C1 segment of cervical spinal cord (tissue), 14 donors: ENCODE measurements at places on chromosomes 4 and X.
A peak's percentile ranks its signal among the peaks of the same experiment; 100 is the strongest.

DNA sequence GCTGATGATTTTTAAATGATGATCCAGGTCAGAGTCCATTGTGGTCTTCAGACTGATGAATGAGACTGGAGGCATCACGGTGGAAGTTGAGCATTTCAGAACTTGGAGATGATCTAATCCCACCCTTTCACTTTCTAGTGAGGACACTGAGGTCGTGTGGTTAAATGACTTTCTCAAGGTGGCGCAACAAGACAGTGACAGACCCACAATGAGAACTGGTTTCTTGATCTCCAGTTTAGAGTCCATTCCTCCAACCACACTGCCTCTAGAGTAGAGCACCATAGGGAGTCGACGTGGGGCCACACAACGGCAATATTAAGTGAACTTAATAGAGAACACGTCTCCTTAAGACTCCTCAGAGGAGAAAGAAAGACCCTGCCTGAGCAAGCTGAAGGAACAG is 381.0 kb downstream of the UNC5C start:
- DNase-seq, result no peak

GRCh38 chr4:81179326-81179725 is 35.7 kb downstream of the PRKG2 start:
- no peak for DNase-seq

- no peak for DNase-seq
Observed at GRCh38 chr4:183558873-183559272, 54.0 kb downstream of the ING2 start.

- no peak for DNase-seq
Observed at GRCh38 chrX:106730401-106730800, 3.9 kb downstream of the RNF128 start.

- no peak for DNase-seq
Observed at GRCh38 chr4:1230971-1231636, 17.8 kb downstream of the CTBP1 start.

DNA sequence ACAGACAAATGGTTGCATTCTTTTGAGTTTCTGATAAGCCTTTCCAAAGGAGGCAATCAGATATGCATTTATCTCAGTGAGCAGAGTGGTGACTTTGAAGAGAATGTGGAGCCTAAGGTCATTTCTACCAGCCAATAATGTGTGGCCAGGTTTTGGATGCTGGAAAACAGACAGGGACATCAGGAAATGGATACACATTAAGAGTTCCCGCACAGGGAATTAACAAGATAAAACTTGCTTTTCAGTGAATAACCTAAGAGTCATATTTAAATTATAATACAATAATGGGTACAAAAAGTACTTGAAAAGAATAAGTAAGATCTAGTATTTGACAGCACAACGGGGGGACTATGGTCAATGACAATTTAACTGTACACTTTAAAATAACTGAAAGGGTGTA is 492.3 kb upstream of the FAM241A start:
- no peak for DNase-seq

DNA sequence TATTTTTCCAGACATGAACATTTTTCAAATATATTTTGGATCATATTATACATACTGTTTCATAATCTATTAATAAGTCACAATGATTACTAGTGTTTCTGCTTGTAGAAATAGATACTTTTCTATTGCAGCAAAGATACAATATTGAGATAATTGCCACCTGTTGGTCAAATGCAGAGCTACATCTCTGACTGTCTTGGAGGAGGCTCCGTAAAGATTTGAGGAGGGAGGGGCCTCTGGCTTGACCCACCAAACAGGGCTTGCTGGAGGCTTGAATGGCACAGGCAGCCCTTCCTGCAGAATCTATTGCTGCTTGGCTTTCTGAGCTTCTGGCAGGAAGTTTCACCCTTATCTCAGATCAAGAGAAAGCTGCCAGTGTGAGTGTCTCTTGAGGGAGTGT is 99.3 kb upstream of the ARMCX2 start:
- DNase-seq, result no peak

DNA sequence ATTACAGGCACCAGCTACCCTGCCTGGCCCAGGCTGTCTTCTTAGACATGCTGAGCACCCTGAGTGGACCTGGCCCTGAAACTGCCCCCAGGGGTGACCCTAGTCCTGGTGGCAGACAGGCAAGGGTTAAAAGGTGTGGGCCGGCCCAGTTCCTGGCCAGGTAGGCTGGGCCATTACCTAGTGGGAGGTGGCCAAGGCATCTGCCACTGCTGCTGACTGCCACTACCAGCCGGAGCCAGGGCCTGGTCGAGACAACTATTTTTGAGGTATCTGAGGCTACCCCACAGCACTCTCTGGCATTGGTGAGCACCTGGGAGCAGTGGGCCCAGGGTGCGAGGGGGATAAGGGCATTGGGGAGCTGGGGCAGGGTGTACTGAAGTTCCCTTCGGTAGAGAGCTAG is at the start of gene CCDC120:
Gene CCDC120, plus strand, starts transcription at position 206 of the 400 bp plus-strand sequence. CDS start 3,043 bp downstream, outside the sequence.
- DNase-seq, result no peak

DNA sequence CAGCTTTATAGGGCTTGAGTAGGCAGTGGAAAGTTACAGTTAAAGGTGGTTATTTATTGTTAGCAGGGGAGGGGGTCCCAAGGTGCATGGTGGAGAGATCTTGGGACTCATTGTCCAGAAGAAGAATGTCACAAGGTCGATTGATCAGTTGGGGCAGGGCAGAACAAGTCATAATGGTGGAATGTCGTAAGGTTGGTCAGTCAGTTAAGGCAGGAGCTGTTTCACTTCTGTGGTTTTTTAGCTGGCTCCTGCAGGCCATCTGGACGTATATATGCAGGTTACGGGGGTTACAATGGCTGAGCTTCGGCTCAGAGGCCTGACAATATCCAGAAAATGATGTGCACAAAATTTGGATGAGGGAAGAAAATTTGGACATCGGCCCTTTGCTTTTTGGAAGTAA is 7.1 kb downstream of the OFD1 start:
- no peak for DNase-seq

DNA sequence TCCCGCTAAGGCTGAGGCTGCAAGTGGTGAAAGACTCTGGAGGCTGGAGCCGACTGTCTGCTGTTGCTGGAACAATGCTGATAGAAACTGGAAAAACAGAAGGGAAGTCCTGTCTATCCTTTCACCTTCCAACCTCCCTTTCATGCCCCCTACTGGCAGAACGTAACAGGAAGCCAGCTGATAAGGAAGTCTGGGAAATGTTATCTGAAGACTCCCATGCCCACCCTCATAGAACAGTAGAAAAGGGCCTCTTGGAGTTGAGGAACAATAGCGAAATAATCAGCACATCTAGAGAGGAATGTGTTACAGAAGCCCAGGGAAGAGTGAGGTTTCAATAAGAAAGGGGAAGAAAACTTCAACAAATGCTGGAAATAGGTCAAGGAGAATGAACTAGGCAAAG is 117.1 kb upstream of the DKK2 start:
- no peak for DNase-seq

GRCh38 chr4:47837908-47838294 is at the start of gene CORIN:
Gene CORIN, minus strand, starts transcription at chr4:47838067. Its CDS starts 118 bp downstream, at chr4:47837949.
- no peak for DNase-seq

- no peak for DNase-seq
Observed at GRCh38 chr4:40557736-40558135, 71.9 kb downstream of the RBM47 start.

DNA sequence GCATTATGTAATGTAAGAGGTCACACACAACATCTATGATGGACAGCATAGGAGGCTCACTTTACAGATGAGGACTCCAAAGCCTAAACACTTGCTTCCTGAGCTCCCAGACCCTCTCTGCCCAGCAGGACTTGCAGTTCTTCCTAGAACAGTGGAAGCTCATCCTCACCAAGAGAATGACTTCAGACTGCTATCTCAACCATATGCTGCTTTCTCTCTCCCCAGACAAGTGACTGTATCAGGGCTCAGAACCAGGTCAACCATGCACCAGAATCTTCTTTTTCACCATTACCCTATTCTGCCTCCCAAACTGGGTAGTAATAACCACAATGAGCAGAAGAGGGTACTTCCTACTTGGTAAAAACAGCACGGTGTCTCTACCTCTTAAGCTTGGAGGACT is 12.2 kb downstream of the RNF150 start:
- no peak for DNase-seq

GRCh38 chr4:145755802-145756201 is 75.9 kb downstream of the C4orf51 start:
- DNase-seq, result no peak

DNA sequence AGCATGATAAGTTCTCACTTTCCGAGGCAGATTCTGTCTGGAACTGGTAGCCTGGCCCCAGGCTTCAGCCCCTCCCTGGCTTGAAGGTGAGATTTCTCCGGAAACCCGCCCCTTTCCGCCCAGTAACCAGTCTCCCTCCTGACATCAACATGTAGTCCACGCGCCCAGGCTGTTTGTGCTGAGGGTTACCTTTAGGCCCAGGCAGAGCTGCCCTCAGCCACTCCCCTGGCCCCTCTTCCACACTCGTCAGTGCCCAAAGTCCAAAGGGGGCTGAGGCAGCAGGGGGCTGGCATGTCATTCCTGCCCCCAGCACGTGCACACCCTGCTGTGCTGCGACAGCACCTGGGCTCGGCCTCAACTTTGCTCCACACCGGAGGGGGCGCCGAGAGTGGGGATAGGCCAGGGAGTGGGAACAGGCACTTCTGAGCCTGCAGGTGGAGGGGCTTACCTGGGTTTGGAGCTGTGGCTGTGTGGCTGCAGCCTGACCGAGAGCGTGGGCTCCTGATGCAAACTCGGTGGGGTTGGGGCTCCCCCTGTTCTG is 69.5 kb upstream of the ANK2 start:
- no peak for DNase-seq

DNA sequence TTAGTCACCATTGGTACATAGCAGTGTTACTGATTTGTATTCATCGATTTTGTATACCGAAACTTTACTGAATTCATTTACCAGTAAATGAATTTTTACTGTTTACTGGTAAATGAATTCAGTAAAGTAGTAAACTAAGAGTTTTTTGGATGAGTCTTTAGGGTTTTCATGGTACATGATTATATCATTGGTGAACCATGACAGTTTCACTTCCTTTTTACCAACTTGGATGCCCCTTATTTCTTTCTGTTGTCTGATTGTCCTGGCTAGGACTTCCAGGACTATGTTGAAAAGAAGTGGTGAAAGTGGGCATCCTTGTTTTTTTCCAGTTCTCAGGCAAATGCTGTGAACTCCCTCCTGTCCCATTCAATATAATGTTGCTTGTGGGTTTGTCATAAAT is 494.9 kb downstream of the GALNTL6 start:
- DNase-seq, result no peak

DNA sequence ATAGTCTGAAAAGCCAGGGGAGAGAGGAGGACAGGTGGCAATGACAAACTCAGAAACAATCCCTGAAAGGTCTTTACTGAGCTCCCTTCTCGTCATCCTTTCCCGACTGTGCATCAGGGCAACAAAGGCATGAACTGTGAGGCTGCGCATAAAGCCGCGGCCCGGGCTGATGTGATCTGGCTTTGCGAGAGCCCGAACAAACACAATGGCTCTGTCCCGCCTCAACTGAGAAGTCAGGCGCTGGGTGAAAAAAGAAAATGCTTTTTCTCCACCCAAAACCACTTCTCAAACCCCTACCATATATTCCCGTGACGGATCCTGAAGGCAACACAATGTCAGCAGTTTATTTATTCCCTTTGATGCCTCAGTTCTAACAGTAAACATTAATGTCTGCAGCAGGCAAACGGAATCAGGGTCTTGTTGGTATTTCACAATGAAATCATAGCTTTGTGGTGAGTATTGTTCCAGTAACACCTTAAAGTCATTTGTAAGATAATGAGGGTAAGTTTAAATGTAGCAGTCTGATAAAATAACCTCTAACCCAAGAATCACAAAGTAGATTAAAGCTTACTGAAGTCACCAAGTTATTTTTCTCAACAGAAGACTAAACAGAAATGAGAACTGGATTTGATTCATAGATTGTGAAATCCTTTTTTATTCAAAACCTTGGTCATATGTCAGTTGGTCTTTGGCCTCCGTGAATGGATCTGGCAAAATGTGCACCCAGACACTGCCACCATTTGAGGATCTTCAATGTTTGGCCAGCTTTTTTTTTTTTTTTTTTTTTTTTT is 67.4 kb downstream of the APBB2 start:
- DNase-seq, result peak; percentile 21

DNA sequence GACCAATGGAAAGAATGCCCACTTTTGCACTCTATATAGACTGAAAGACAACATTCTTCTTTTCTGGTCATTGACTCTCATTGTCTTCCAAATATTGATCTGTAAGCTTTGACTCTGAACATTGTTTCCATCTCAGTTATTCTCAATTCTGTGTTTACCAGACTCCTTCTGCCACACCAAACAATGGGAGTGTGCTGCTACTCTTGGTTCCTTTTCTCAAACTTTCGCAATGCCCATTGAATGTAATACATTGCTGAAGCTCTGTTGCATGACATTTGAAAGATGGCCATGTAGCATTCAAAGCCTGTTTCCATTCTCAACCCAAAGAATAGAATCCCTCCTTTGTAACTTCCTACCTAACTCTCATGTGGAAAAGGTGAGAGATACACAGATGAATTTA is 136.2 kb downstream of the BTC start:
- no peak for DNase-seq
